AG04449 (cell line): ENCODE measurements at places on chromosomes 5 and 9.

DNA sequence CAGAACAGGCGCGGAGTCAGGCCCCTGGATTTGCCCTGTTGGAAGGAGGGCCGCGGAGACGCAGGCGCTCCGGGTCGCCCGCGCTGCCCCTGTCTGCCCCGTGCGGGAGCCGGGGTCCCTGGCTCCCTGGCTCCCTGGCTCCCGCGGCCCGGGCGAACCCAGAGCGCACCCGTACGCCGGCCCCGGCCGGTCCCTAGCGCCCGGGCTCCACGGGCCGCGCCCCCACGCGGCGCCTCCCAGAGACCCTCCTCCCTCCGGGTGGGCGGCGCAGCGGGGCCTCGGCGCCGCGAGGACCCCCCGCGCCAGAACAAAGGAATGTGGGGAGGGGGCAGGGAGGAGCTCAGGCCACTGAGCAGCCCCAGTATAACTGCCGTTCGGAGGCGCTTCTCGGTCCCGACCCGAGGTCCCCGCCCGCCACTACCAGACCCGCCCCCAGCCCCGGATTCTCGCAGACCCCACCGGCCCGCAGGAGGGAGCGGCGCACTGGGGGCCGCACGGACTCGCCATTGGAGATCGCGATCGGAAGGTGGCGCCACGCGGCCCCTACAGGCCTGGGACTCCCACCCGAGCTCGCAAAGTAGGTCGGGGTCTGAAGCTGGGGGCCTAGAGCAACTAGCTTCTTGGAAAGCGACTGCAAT is 2.4 kb downstream of the NFIL3 start:
- no peak for DNase-seq

- no peak for DNase-seq
These were observed 7.5 kb downstream of the ADAMTS13 start for GRCh38 chr9:133429641-133430161.

DNA sequence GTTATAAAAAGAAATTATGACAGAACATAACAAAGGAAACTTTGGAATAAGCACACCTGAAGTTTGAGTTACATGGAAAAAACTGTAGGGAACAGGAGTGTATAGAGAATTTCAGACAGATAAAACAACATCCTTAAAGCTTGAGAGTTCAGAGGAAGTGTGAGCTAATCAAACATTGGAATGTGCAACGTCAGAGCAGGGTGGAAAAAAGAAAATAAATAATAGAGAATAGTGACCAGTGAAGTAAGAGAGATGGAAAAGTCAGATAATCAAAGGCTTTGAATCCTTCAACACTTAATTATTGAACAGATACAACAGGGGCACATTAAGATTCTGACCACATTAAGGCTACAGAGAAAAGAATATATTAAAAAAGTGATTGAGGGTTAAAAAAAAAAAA is 128.5 kb upstream of the CDH10 start:
- no peak for DNase-seq

- no peak for DNase-seq
These were observed 493.7 kb downstream of the ZNF608 start for GRCh38 chr5:124252747-124253146.

DNA sequence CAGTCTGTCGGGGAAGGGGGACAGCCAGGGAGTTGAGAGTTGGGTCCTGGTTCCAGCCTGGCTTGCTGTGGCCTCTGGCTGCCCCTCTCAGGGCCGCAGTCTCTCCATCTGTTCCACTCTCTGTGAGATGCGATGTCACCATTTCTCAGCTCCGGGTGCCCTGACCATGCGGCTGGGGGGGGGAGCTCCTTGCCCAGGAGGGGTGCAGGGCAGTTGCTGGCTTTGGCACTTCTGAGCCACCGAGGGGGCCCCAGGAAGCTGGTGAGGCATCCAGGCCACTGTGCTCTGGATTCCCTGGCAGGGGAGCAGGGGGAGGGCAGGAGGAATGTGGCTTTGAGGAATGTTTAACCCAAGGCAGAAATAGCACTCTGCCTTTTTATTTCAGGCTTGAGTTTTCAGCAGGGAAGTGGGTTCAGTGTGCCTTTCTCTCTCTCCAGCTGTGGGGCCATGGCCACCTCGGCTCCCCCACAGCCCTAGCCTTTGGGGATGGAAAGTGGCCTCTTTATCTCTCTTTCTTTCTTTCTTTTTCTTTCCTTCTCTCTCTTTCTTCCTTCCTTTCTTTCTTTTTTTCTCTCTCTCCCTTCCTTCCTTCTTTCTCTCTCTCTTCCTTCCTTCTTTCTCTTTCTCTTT is 11.0 kb downstream of the NCS1 start:
- DNase-seq = peak; percentile 44

- DNase-seq = no peak
These were observed 150.0 kb downstream of the CDC42SE2 start for GRCh38 chr5:131413605-131414559.

- DNase-seq = no peak
These were observed 94.9 kb downstream of the HTR4 start for GRCh38 chr5:148559461-148559860.

GRCh38 chr9:124258607-124259157 is 933 bp downstream of the NEK6 start:
- no peak for DNase-seq

DNA sequence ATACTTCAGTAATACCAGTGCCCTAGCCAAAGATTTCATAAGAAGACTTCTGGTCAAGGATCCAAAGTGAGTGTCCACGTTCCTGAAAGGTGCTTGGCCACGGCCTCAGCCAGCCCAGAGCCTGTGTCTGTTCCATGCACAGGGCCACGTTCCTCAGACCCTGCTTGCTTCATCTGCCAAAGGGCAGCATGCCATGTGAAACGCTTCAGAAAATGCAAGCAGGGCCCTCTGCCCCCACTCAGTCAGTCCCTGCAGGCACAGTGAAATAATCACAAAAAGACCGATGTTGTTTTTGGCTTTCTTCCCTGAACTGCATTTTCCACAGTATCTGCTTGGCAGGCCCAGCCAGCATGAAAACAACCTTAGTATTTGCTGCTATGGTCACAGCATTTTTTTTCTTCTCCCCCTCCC is 85.5 kb upstream of the CTSL start:
- no peak for DNase-seq

DNA sequence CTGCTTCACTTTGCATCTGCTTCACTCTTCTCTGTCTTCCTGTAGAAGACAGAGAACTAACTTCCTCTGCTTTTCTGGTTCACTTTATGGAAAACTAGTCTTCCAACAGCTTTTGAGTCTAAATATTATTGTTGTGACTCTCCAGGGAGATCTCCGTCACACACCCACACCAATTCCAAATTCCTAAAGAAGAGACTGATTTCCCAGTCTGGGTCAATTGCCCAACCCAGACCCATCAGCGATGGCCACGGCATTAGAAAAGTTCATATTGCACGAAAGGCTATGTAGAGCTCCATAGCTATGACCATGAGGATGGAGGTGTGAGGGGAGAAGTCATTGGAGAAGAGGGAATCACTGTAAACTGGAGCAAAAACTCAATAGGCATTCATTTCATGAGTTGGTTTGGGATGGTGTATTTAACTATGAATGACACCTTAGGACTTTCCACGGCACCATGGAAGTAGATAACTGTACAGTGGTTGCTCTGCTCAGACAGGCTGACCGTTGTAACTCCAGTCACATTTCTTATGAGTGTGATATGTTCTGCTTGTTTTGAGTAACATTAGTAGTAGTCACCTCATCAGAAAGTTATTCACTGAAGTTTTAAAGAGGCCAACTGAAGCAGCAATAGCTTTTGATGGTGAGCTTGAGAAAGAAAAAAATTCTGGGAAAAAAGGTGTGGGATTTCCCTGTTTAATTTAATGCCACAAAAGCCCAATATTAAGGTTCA is 78.1 kb upstream of the MAMDC2 start:
- DNase-seq = no peak

GRCh38 chr9:2489838-2490314 is 131.7 kb upstream of the VLDLR start:
- no peak for DNase-seq

GRCh38 chr9:32092031-32092430 is 292.4 kb upstream of the ACO1 start:
- DNase-seq = no peak

GRCh38 chr5:31047621-31048020 is 145.9 kb upstream of the CDH6 start:
- no peak for DNase-seq

DNA sequence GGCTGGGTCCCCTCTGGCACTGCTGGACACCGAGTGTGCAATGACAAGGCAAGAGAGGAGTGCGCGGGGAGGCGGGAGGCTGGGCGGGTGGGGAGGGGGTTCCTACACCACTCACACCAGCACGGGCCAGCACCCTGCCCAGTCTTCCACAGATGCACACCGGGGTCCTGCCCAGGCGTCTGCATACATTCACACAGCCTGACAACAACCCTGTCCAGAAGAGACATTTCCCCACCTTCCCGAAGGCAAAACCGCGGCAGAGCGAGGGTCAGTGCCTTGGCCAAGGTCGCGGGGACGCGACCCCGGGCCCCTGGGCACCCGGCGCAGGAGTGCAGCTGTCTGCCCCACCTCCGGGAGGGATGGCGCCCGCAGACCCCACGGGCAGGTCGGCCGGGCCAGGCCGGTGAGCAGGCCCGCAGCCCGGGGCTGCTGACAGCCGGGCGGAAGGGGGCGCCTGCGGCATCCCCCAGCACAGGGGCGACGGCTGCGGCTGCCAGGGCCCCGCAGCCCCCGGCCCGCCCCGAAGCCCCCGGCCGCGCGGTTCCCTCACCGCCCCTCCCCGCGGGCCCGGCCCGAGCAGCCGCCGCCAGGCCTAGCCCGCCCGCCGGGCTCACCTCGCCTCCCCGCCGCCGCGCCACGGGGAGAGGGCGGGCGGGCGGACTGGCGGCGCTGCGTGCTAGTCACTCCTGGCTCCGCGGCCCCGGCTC is 496 bp downstream of the MAPK9 start:
- no peak for DNase-seq

- no peak for DNase-seq
These were observed 2.9 kb upstream of the TGFBI start for GRCh38 chr5:136025900-136026299.

DNA sequence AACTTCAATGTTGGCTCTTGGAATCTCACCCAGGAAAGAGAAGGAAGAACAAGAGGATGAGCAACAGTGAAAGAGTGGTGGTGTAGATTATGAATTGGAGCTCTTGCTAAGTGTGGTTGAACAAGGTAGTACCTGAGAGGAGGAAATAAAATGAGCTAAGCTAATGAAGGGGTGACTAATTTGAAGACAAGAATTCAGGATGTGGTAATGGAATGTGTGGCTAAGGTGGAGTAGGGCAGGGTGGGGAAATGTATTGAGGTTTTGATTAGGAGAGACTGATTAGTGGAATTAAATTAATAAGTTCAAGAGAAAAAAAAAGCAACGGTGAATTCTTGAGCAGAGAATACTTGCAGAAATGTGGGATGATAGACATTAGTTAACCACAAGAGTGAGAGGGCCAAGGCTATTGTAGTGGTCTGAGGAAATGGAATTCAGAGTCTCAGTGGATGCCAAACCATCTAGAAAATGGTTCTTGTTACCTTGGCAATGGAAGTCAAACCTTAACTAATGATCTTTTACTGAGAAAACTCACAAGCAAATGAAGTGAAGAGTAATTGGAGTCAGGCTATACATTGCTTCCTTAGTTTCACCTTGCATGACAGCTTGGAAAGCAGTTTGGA is 648.3 kb upstream of the ZNF608 start:
- DNase-seq = no peak

- no peak for DNase-seq
These were observed 76.2 kb upstream of the SLC1A3 start for GRCh38 chr5:36530215-36530614.

- peak; percentile 38 for DNase-seq
These were observed 58.6 kb downstream of the IL6ST start for GRCh38 chr5:55936100-55936693.

DNA sequence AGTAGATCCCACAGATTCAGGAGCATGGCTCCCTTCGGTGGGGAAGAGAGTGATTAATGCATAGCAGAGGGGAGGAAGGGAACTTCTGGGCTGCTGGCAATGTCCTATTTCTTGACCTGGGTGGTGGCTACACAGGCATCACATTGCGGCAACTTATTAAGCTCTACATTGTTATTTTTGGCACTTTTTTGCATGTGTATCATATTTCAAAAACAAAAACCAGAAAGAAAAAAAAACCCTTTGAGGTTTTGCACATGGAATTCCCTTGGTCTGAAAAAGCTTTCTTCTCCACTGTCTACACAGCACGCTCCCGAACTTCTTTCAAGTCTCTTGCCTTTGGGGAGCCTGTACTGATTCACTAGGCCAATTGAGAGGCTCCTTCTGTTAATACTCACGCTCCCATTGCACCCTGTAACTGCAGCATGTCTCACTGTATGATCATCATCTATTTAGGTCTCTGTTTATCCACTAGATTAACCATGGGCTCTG is 25.1 kb downstream of the CEMIP2 start:
- no peak for DNase-seq

GRCh38 chr9:127451858-127452656 is 747 bp downstream of the LRSAM1 start:
- DNase-seq = no peak

DNA sequence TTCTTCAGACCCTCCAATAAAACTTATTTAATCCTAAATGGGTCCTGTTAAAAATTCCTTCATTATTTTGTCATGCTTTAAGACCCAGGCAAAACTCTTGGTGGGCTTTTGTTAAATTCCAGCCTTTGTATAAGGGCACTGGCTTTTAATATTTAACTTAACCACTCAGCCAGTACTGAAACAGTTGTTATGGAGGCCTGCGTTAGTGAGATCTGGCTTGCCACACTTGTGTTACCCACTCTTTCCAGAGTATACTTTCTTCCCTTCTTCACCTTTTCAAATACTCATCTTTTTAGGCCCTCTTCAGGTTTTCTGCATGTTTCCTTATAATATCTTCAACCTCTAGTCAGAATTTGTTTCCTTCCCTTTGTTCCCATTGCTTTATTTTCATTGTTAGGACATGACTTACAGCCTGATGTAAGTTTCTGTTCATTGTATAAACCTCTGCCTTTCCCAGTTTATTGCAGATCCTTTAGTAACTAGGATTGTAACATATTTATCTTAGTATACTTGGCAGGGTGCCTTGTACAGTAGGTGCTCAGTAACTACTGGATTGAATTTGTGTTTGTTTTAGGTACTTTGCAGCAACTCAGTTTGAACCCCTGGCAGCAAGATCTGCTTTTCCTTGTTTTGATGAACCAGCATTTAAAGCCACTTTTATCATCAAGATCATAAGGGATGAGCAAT is 48.8 kb downstream of the LNPEP start:
- no peak for DNase-seq

GRCh38 chr9:23747088-23748075 is 78.7 kb downstream of the ELAVL2 start:
- no peak for DNase-seq

GRCh38 chr5:136135536-136135935 is 2.9 kb downstream of the SMAD5 start:
- DNase-seq = no peak

- peak; percentile 31 for DNase-seq
These were observed 197.6 kb upstream of the RASA1 start for GRCh38 chr5:87069974-87070608.

GRCh38 chr5:36733183-36733582 is 126.8 kb downstream of the SLC1A3 start:
- no peak for DNase-seq

- DNase-seq = peak; percentile 69
These were observed 210.8 kb upstream of the ELL2 start for GRCh38 chr5:96172436-96172835.
